ENCODE measurements at places on chromosomes 3 and 15.

GRCh38 chr3:19931767-19932188, 2.2 kb downstream of the EFHB start:
- DNase-seq = no peak

DNA sequence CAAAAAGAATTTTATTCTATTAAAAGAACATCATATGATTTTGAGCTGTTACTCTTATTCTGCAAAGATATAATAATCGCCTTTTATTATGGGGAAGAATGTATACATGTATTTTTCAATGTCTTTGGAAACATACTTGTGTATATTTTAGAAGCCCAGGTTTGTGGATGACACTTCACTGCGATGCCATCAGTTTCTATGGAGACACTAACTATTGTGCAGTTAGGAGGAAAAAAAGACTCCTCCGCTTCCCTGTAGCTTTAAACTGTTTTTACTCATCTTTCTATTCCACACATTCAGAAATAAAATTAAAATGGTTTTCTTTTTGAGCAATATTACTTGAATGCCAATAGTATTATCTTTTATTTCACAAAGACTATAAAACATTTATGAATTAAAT, 305.0 kb downstream of the NLGN1 start:
- DNase-seq = no peak

DNA sequence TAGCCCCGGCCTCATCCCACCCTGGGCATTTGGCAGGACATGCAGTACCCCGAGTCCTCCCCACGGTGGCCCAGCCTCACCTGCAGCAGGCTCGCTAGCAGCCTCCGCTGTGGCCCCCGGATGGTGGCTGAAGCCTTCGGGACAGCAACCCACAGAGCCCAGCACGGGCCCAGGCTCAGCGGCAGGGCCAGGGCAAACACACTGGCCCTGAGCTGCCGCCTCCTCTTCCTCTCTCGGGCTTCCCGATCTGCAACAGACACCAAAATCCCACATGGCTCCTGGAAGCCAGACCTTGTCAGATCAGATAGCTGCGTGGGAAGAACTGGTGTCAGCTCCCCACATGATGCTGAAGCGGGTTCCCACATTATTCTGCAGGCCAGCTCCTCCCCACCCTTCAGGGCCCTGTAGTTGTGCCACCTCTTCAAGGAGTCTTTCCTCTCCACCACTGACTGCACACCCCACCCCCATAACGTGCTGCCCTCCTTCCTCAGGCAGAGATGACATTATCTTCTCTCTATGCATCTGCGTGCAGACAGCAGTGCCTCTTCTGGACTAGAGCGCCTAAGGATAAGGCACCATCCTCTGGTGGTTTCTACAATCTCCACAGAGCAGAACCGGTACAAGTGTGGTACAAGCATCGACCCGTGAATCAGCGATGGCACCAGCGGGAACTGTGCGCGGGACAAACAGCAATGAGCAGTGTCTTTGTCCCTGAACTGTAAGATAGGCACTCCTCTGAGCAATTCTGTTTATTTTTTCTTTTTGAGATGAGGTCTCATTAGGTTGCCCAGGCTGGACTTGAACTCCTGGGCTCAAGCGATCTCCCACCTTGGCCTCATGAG, 9.5 kb downstream of the TMEM44 start:
- no peak for DNase-seq

DNA sequence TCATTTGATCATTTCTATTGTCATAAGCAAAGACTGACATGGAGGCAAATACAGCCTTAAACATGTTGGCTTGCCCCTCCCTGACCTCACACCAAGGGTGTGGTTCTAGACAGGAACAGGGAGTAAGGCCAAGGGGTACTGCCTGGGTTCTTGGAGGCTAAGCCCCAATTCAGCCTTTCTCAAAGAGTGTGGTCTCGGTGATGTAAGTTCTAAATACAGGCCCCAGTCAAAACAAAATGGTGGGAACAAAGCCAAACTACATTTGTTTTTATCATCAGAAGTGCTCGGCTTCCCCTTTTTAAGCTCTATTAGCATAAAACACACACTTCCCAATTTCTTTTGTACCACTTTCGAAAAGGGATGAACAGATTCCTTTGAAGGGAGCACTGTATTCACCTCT, 129.5 kb downstream of the ATP8B4 start:
- DNase-seq = no peak

- peak; percentile 14 for DNase-seq
Observed at GRCh38 chr3:55292360-55292759, 194.7 kb downstream of the WNT5A start.

DNA sequence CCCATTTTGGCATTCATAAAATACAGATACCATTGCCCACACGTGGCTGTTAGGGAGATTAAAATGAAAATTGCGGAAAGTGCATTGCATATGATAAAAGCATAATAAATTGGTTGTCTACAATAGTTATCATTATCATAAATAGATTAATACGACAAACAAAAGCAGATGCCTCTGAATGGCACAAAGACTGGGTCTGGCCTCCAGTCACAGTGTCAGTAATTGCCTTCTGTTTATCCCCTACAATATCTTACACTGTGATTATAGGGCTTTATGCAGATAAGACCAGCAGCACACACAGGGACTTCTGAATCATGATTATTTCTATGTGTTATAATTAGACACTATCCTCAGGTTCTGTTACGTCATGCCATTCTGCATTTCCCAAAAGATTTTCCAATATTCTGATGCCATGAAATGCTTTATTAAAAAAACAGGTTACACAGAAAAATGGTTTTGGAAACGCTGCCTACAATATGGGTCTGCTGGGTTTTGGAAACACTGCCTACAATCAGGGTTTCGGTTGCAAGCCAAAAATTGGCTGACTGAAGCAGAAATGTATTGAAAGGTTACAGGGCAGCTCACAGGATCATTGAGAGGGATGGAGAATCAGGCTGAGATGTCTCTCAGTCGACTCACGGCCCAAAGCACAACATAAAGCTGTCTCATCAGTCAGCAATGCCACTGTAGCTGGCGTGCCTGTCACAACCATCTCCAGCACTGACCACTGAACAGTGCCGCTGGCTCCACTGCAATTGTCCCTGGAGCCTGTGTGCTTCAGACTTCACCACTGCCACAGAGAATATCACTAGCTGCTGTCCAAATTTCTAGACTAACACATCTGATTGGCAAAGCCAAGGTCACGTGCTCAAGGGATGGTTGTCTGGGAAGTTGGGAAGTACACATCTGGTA, 248.1 kb downstream of the ERC2 start:
- no peak for DNase-seq

- DNase-seq = no peak
Observed at GRCh38 chr15:64828985-64829384, 3.5 kb upstream of the PIF1 start.

DNA sequence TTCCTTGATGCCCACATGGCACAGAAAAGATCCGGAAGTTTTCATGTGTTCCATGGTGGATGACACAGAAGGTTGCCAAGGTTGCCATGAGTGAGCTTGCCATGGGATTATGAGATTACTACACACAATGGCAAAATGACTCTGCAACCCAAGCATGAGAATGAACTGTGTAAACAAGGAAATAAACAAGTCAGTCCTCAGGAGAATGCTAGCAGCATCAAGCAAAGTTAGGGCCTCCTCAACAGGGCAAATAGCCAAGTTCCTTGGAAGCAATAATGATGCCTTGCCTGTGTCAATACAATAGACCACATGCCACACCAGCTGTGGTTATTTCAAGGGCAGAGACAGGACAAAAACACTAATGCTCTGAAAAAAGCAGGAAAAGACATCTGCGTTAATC, 41.8 kb downstream of the AQR start:
- DNase-seq = no peak

DNA sequence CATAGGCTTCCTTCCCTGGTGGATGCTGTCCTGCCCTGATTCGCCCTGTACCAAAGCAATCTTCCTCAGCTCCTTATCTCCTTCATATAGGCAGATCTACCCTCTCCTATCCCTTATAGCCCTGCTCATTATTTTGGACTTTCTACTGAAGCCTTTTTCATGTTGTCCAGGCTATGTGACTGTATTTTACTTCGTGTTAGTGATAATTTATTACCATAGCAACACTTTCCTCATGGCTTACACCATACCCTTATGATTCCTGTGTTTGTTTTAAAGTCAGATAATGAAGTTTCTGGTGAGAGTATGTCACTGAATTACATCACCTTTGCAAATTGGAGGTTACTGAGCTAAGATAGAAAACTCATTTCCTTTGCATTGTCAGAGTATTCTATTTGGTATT, 352.6 kb downstream of the NLGN1 start:
- no peak for DNase-seq

DNA sequence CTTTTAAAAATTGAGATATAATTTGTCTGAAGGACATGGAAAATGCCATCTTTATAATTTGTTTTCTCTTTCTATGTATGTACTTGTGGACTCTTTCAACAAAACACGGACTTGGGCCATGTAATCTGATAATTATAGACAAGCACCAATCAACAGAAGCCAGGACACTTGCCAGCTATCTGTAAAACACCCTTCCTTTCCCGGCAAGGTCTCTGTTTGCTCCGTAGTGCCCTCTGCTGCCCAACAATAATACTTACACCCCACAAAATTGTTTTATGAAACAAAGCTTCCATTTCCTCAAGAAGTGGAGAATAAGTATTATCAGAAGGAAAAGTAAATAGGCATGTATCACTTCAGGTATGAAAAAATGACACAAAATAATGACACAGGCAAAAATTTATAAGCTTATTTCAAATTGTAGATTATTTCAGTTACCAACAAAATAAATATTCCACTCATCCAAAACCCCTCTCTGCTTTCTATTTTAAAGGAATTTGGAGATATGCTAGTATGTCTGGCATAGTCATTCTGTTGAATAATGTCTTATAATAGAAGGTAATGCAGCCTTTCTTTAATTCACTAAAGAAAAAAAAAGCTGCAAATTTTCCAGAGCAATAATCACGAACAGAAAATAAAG, 32.8 kb downstream of the MYH15 start:
- DNase-seq = peak; percentile 16

- DNase-seq = no peak
Observed at GRCh38 chr3:184556582-184557347, 4.8 kb upstream of the EPHB3 start.

- no peak for DNase-seq
Observed at GRCh38 chr3:27415202-27415601, 46.0 kb upstream of the NEK10 start.

DNA sequence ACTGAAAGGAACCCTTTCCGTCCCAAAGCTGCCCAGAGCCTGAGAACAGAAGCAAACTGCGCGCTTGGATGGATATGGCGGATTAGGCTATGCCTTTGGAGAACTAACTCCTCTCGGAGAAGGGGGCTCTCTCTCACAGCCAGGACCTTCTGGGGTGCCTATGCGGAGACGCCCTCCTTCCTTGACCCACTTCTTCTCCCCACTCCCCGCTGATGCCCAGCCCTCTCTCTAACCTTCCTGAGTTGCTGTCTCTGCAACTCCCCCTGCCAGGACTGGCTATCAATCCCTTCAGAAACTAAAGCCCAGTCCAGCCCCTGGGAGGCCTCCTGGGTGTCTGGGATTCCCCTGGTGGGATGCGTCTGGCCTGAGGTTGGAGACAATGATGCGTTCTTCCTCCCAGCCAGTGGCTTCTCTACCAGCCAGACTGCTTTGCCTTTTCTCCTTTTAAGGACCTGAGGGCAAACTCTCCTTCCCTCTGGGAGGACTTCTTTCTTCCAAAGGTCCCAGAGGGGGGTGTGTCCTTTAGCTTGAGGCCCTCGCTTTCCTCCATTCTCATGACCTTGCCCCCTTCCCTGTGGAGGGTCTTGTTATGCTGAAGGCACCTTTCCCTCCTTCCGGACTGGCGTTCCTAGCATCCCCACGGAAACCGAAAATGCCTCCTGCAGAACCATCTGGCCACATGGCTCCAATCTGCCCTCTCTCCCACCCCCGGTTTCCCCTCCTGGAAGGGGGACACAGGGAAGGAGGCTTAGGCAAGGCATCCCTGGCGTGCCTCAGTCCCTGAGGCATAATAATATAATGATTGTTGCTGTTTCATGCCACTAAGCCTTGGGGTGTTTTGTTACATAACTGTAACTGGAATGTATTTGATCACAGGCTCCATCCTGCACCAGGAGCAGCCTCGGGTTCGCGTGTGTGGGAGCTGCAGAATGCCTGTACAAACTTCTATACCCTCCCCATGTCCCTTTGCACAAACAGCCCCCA, 63.4 kb upstream of the C15orf39 start:
- DNase-seq = no peak

GRCh38 chr3:94990952-94991705, 928.3 kb downstream of the NSUN3 start:
- no peak for DNase-seq

DNA sequence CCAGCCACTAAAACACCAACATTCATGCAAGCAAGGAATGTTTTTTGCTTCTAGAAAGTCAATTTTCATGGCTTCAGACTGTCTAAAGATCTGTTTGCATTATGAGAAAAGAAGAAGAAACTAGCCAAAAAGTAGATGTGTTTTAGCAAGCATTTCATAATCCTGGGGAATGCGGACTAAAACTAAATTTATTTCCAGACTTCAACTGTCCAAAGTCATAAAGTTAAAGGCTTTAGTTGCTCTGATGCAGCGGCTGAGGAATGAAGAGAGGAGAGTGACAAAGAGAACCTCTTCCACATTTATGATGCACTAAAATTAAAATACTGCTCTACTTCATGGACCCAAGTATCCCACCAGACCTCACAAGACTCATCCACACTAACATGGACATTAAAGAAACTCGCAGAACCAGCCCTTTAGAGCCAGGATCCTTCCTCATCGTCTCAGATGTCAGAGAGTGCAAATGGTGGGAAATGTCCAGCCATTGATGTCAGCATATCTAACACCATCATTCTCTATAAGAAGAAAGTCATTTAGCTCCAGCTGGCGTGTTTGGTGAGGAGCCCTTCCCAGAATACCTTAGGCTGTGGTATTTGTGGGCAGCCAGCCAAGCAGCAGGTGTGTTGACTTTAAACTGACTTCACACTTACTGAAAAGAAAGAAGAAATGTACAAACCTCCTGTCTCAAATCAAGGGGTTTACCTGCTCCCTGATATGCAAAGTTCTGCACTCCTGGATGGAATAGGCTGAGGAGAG, 17.4 kb downstream of the FYCO1 start:
- DNase-seq = no peak

GRCh38 chr15:80866936-80867335, 87.8 kb downstream of the CEMIP start:
- no peak for DNase-seq

DNA sequence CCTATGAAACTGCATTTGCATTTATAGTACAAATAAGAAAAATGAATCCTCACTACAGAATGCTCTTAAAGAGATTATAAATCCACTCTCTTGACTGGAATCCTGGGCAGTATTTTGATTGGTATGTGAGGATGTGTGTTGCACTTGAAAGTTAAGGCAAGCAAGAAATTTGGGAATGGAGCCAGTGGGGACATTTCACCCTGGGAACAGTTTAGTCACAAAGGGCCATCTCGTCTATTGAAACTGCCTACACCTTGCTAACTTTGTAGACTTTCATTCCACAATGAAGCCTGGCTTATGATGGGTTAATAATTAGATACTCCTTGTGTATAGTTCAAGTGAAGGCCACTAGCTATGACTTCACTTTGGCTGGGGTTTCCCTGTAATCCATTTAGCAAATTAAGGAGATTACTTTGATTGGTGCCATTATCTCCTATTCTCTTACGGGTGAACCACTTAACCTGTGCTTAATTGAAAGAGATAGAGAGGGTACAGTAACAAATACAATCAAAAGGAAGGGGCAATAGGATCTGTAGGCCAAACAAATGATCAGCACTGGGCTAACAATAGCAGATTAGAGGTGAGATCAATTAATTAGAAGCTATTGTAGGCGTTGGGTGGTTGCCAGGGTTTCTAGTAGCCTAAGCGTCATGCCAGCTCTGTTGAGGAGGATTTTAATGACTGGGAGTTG, 146.9 kb upstream of the RARB start:
- DNase-seq = no peak

GRCh38 chr3:8509961-8510360, 8.3 kb downstream of the LMCD1 start:
- DNase-seq = no peak

- no peak for DNase-seq
Observed at GRCh38 chr3:24853685-24854490, 359.2 kb upstream of the THRB start.
